ENCODE measurements at places on chromosomes 13 and 19.

GRCh38 chr13:101916108-101916774, 463.8 kb downstream of the ITGBL1 start:
- no peak for ATAC-seq

- ATAC-seq: no peak
Measured at GRCh38 chr19:12015753-12016116, 19.7 kb downstream of the ZNF433 start.

DNA sequence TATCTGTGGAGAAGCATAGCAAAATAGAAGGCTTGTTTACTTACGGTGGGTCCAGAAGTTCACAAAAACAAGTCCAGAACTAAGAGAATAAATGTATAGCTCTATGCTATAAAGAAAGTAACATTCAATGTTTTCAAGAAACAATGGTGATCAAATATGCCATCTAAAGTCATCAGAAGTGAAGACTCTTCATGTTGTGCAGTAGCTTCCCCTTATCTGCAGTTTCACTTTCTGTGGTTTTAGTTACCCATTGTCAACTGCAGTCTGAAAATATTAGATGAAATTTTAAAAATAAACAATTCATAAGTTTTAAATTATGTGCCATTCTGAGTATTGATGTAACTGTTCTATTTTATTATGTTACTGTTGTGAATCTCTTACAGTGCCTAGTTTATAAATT, 72.5 kb downstream of the EDNRB start:
- ATAC-seq: no peak

- peak; percentile 79 for ATAC-seq
Measured at GRCh38 chr19:55580628-55581144, at the start of gene ZNF579. ZNF579 (minus strand) TSS chr19:55580848; CDS start chr19:55579639, 1,209 bp downstream.

DNA sequence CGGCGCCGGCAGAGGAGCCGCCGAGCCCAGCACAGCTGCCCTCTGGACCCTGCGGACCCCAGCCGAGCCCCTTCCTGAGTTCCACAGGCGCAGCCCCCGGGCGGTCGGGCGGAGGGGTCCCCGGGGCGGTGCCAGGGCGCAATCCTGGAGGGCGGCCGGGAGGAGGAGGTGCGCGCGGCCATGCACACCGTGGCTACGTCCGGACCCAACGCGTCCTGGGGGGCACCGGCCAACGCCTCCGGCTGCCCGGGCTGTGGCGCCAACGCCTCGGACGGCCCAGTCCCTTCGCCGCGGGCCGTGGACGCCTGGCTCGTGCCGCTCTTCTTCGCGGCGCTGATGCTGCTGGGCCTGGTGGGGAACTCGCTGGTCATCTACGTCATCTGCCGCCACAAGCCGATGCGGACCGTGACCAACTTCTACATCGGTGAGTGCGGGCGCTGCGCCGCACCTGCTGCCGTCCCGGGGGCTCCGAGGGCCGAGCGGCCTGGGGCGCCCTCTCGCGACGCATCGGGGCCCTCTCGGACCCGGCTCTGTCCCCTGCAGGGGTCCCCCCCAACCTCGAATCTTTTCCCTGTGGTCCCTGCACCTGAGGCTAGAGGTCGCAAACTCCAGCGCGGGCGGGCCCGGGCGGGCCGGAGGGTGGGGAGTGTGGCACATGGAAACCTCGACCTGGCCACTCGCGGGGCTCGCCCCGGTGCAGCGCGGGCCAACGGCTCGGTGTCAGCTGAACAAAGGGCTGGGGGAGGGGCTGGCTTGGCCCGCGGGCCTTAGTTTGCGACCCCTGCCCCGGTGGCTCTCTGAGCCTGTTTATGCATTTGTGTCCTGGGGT, at the start of gene KISS1R:
Gene KISS1R, plus strand, starts transcription at position 11 of the 829 bp plus-strand sequence. Its CDS starts 170 bp downstream, at position 181.
- ATAC-seq: peak; percentile 8

GRCh38 chr19:49591731-49592485, 926 bp downstream of the PRR12 start:
- ATAC-seq: no peak

DNA sequence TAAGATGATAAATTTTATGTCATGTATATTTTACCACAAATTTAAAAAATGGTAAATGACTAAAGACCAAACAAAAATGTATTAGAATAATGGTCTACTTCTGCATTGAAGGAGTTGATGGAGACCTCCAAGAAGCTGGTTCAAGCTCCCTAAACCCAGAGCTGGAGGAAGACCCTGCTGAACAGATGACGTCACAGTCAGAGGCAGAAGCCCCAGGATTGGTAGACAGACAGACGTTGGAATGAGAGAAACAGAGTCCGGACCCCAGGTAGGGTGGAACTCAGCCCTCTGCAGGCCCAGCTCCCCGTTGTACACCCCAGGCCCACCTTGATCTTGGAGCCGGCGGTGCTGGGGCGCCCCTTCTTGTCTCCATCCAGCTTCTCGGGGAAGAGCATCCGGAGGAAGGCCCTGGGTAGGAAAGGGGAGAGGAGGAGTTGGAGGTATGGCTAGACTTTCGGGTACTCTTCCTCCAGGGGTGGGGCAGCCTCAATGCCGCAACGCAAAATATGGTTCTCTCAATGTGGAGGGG, 25.7 kb upstream of the ZNF414 start:
- no peak for ATAC-seq

GRCh38 chr13:113207460-113207859, 1.0 kb downstream of the PCID2 start:
- no peak for ATAC-seq

GRCh38 chr19:46529622-46530451, 34.2 kb upstream of the PNMA8B start:
- ATAC-seq: peak; percentile 80

DNA sequence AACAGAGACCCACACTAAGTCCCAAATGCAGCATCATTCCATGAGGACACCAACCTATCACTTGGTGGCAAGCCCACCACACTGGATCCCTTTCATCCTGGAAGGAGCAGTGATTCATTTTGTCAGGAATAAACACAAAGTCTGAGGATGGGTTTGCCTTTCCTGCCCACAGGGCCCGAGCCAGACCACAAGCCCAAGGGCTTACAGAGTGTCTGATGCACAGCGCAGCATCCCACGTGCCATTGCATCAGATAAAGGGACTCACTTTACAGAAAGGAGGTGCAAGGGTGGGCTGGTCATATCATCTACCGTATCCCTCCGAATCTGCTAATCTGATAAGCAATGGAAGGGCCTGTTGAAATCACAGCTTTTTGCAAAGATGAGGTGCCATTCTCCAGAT, 12.2 kb upstream of the KCTD15 start:
- ATAC-seq: no peak

GRCh38 chr13:27980280-27980998, 8.1 kb downstream of the URAD start:
- no peak for ATAC-seq

- no peak for ATAC-seq
Measured at GRCh38 chr19:10190026-10190425, 4.7 kb downstream of the DNMT1 start.

DNA sequence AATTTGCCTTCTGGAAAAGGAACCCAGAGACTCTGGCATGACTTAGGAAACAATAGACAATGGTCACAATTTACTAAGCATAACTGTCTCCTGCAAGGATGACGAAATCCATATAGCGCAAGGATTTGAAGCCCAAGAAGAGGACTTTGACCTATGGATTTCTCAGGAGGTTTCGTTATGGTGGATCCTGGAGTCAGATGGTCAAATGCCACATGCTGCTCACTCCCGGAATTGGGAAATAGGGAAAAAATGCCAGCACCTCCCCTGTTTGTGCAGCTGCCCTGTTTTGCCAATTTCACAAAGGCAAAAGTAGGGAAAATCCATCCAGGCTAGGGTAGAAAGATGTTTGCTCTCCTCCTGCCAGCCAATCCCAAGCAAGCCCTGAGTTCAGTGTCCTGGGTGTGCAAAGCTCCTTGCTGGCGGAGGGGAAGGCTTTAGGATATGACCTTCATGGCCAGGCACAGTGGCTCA, 23.4 kb downstream of the RDH8 start:
- ATAC-seq: no peak

DNA sequence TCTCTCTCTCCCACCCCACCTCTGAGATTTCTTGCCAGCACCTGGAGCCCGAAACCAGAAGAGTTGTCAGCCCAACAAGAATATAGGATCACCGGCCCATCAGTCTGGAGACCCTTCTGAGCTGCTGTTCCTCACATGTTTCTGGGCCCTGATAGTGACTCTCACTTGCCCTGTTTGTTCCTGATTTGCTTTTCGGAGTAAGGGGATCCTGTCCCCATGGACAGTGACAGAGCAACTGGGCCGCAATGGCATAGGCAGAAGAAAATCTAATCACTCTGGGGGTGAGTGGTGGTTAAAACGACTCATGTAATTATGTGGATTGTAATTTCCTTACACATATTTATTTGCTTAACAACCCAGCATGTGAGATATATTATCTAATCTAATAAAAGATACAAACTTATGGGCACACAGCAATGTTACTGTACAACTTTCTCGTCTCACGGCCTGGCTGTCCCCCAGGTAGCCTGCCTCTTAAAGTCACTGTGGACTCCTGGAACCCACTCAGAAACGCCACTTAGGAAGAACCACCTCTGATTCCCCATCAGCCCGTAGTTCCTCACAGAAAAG, 663 bp upstream of the SMAD9 start:
- no peak for ATAC-seq

- ATAC-seq: no peak
Measured at GRCh38 chr13:99299920-99300341, 7.3 kb downstream of the GPR183 start.

DNA sequence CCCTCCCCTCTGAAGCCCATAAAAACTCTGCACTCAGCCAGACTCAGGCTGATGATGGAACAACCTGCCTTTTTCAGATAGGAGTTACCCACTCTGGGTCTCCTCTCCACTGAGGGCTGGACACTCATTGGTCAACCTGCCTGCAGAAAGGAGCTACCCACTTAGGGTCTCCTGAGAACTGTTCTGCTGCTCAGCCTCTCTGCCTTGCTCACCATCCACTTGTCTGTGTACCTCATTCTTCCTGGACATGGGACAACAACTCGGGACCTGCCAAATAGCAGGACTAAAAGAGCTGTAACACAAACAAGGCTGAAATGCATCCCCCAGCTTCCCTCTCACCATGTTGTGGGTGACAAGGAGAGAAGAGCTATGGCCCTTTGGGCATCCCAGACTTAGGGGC, 18.4 kb upstream of the RCBTB2 start:
- no peak for ATAC-seq

GRCh38 chr19:7456964-7457541, 31.8 kb downstream of the PEX11G start:
- peak; percentile 62 for ATAC-seq

DNA sequence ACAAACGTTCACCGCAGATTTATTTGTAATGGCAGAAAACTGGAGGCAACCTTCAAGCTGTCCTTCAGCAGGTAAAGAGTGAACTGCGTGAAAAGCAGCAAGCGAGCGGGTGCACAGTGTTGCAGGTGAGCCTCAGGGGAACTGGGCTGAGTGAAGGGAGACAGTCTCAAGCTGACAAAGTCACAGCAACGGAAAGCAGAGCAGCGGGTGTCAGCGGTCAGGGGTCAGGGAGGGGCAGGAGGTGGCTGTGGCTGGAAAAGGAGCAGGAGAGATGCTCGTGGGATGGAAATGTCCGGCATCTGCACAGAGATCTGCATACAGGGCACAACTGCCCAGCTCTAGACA, 8.5 kb upstream of the RASA3 start:
- ATAC-seq: peak; percentile 59

- no peak for ATAC-seq
Measured at GRCh38 chr13:79791471-79792042, 310.6 kb downstream of the NDFIP2 start.

GRCh38 chr19:32652894-32653598, 21.9 kb downstream of the ANKRD27 start:
- ATAC-seq: no peak
